ENCODE measurements at places on chromosomes 2 and 18. TPM values are rescaled to one million over a fixed set of nuclear protein-coding genes. Genes with fewer than 3 reads are reported as not detected.

Gene SATB2
- 3.9 TPM for total RNA-seq

- peak overlapping the region; percentile 7 for H3K27ac ChIP-seq
- no peak overlapping the region for H3K4me3 ChIP-seq
- no peak for DNase-seq
- H3K36me3 ChIP-seq = no peaks in the 10 kb centered on the region
These were observed 274.3 kb upstream of the NRP2 start for GRCh38 chr2:205407984-205408383.

Gene CERKL
- total RNA-seq = 6.5 TPM

Gene AMER3
- not detected for total RNA-seq

Gene DSG4
- not detected for total RNA-seq
